ENCODE measurements at places on chromosomes 13 and 19.

GRCh38 chr13:89082623-89083022, 1411.5 kb downstream of the SLITRK5 start:
- no peak for DNase-seq

DNA sequence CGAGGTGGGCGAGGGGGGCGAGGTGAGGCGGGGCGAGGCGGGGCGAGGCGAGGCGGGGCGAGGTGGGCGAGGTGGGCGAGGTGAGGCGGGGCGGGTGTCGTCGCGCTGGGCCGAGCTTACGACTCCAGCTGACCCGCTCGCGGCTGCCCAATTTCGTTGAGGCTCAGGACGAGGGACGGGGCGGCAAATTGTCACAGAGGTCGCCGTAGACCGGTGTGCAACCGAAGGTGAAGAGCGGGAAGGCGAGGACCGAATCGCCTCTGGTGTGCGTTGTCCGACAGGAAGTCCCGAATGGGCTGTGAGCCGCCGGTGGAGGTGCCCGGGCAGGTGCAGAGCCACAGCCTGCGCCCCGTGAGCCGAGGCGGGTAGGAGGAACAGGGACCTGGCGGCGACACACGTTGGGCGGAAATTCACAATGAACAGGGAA, at the start of gene LACC1:
Gene LACC1, plus strand, starts transcription at position 150 of the 427 bp plus-strand sequence. CDS start 1,082 bp downstream, outside the sequence.
- no peak for DNase-seq

GRCh38 chr13:83372786-83373185, 509.5 kb downstream of the SLITRK1 start:
- DNase-seq, result no peak

GRCh38 chr13:114099918-114100445, 32.4 kb downstream of the RASA3 start:
- DNase-seq, result no peak

- no peak for DNase-seq
These were observed 13.8 kb downstream of the COL5A3 start for GRCh38 chr19:9996541-9996940.

All from stimulated activated CD4-positive, alpha-beta T cell treated with anti-CD3 and anti-CD28 coated beads, Interleukin-4, amount 100 ng/mL, for 4 hours (primary cell).